ENCODE measurements at places on chromosomes 7 and 10.

- no peak for DNase-seq
Observed at GRCh38 chr7:147774461-147774860, 816.1 kb upstream of the C7orf33 start.

GRCh38 chr7:135933509-135934188 is 43.5 kb downstream of the MTPN start:
- DNase-seq = no peak

GRCh38 chr10:43305876-43306275 is 39.0 kb upstream of the RASGEF1A start:
- peak; percentile 9 for DNase-seq

GRCh38 chr10:22259280-22259679 is 41.5 kb upstream of the EBLN1 start:
- no peak for DNase-seq

DNA sequence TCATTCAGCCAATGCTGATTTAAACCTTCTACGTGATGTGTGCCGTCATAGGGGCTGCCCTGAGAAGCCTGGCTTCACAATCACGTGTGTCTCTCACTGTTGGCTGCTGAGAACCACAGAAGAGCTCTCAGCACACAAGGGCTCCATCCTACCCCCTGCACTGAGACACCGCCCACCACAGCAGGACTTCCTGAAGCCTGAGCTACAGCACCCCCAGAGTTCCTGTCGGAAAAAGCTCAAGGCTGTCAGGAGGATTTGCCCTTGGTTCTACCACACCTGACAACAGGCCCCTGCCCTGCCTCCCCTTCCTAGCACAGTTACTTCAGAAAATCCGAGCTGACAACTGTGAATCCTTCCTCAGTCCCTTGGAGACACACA is 191.9 kb downstream of the MAD1L1 start:
- DNase-seq = no peak

- DNase-seq = no peak
Observed at GRCh38 chr10:31343009-31343408, 24.0 kb downstream of the ZEB1 start.

GRCh38 chr7:149330914-149331567 is 69.0 kb downstream of the ZNF783 start:
- DNase-seq = no peak

GRCh38 chr7:149313981-149314380 is 52.0 kb downstream of the ZNF783 start:
- no peak for DNase-seq

DNA sequence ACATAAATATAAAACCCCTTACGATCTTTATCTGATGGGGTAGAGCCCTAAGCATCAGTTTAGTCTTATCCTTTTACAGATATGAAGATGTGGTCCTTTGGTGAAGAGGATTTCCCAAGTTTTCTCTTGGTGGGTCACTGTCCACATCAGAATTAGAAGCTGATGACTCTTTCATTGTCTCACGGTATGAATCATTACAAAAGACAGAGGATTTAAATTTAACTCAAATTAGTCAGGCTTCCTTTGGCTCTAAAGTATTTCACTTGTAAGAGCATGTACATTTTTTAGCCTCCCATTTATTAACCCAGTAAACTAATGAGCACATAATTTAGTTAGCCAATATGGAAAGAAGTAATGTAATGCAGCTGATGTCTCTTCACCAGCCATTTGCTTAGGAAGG is 49.9 kb upstream of the TMEM26 start:
- peak; percentile 75 for DNase-seq

DNA sequence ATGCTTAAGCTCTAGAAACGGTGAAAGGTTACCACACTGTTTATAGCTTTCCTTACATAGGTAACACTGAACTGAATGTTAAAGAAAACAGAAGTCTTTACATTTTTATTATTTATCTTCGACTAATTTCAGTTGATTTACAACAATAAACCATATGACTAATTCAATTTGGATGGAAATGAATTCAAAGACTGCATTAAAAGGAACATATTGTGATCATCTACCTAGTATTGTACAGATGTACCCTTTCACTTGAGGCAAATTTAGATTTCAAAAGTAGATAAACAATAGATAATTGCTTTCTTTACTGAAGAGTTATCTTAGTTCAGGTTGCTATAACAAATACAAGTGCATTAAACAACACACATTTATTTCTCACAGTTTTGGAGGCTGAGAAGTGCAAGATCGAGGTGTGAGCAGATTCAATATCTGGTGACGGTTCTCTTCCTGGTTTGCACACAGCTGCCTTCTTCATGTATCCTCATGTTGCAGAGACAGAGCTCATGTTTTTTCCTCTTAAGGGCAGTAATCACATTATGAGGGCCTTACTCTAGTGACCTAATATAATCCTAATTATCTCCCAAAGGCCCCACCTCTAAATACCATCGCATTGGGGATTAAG is 15.0 kb upstream of the ARMC3 start:
- DNase-seq = no peak
